Ascending aorta (tissue), 2 donors: ENCODE measurements at places on chromosomes 2 and 18.

DNA sequence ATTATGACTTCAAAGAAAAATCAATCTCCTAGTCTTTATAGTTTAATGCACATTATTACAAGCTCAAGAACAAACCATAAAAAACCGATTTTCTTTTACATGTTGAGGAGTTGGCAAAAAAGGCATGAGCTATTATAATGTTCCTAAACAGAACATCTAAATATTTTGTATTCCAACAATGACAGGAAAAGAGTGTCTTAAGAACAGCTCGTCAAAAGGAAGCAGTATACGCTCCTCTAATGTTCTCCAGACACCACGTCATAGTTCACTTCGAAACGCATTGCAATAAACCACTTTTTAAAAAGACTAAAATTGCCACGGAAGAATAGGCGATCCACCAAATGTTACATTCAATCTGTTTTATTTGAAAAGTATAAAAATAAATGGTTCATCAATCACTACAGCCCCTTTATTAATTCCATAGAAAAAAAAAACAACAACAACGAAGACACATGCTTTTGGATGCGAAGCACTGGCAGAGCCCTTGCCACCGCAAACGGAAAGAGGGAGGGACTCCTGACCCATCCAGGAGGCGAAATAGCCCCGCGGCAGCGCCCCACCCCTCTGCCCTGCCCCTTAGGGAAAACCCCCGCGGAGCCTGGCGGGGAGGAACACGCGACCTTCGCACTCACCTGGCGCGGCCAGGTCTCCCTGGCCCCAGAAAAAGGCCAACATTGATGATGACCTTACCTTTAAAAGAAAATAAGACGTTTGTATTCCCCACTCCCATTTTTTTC is 45.8 kb downstream of the MBP start:
- peak overlapping the region; percentile 27 for H3K4me3 ChIP-seq
- H3K36me3 ChIP-seq: no peaks in the 10 kb centered on the region
- no peaks in the 10 kb centered on the region for H3K27me3 ChIP-seq
- DNase-seq: peak; percentile 64
- H3K27ac ChIP-seq: peak overlapping the region; percentile 85
- H3K4me1 ChIP-seq: peaks cover 24% of the 10 kb centered on the region

DNA sequence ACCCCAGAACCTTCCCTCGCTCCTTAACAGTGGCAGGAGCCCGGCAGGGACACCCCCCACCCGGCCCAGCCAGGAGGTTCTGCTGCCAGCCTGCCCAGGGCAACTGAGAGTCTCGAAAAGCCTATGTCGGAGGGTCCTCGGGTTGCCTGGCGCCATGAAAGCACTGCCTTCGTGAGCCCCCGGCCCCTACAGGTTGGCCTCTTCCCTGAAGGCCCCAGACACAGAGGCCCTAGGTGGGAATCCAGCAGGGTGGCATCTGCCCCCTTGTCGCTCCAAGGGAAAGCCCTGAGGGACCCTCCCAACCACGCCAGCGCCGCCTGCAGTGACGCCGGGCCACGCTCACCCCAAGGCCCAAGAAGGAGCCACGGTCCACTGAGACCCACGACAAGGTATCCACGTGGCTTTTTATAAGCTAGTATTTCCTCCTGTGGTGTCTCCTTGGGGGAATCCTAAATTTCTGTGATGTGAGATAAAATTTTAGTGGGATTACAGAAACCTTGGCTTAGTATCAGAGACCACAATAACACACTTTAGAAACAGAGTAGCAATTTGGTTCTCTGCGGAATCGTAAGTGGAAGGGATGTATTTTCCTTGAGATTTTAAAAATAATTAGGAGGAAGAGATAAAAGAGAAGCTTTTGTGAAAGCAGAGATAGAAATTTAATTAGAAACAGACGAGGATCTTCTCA is 138.9 kb downstream of the HDAC4 start:
- DNase-seq: no peak
- H3K27ac ChIP-seq: no peak overlapping the region
- H3K4me1 ChIP-seq: peaks cover 13% of the 10 kb centered on the region
- no peak overlapping the region for H3K4me3 ChIP-seq
- no peaks in the 10 kb centered on the region for H3K36me3 ChIP-seq

GRCh38 chr2:10820562-10820961 is 8.0 kb upstream of the PDIA6 start:
- no peak overlapping the region for H3K27ac ChIP-seq
- H3K36me3 ChIP-seq: no peaks in the 10 kb centered on the region

DNA sequence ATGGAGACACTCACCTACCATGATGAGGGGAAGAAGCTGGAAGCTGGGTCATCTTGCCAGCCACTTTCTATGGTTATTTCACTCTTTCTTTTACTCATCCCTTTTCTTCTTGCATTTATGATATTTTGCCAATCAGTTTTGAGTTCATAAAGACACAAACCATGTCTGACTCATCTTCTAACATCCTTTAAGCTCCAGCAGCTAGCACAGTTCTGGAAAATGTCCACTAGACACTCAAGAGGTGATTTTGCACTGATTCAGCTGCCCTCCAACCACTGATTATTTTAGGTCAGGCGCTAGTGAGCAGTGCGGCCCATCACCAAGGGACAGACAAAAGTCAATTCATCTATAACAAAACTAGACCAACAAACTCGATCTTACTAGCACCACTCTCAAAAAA is 537.1 kb upstream of the ID2 start:
- no peaks in the 10 kb centered on the region for H3K36me3 ChIP-seq
- DNase-seq: no peak
- peaks cover 20% of the 10 kb centered on the region for H3K4me1 ChIP-seq
- H3K4me3 ChIP-seq: no peak overlapping the region
- H3K27me3 ChIP-seq: no peaks in the 10 kb centered on the region

- H3K4me3 ChIP-seq: peak overlapping the region; percentile 58
- H3K27me3 ChIP-seq: no peaks in the 10 kb centered on the region
- peaks cover 8% of the 10 kb centered on the region for H3K4me1 ChIP-seq
- H3K27ac ChIP-seq: peak overlapping the region; percentile 93
- peaks cover 52% of the 10 kb centered on the region for H3K36me3 ChIP-seq
These were observed 900 bp downstream of the C18orf32 start for GRCh38 chr18:49486134-49486533.

DNA sequence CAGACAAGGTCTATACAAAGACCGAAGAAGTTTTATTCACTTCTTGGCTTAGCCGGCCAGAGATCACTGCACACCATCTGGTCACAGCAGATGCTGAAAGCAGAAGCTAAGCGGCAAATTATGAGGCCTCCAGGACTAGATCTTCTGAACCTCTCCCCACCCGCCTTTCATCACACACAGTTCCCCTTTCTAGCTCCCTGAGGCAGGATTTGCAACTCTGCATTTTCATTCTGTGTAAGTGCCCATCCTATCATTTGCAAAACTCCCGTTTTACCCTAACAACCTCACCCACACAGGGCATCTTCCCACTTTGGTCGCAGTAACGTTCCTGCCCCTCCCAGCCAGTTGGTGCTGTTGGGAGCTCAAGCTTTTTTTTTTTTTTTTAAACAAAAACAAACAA is 3.1 kb upstream of the MOB1A start:
- H3K4me3 ChIP-seq: no peak overlapping the region
- no peak overlapping the region for H3K27ac ChIP-seq
- H3K4me1 ChIP-seq: peaks cover 10% of the 10 kb centered on the region
- peaks cover 2% of the 10 kb centered on the region for H3K36me3 ChIP-seq

DNA sequence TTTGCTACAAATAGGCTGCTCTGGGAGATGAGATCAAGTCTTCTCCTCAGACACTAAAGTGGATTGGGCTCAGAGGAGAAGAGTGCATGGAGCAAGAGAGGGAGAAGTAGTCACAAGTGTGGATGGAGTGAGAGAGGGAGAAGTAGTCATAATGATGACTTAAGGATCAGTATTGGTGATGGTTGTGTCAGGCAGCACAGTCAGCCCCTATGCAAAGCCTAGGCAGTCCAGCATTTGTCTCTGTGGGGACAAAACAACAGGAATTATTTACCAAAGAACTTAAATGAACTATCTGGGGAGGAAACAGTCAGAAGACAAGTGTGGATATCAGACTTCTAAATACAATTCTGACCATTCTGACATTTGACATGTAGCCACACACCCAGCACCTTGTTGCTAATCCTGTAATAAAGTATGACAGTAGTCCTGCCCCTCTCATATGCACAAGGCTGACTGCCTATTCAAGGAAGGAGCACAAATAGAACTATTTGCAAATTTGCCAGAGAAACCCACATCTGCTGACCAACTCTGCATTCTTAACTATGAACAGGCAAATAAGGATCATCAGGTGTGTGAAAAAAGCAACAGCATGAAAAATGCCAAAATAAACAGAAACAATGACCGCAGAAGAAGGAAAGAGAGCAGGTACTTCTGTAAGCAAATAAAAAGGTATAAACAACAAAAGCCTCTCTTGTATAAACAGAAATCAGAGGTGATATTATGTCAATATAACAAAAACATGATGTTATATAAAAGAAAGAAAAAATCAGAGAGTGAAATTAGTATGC is 1597.9 kb upstream of the ACVR2A start:
- H3K4me3 ChIP-seq: no peak overlapping the region
- H3K27me3 ChIP-seq: no peaks in the 10 kb centered on the region
- no peaks in the 10 kb centered on the region for H3K36me3 ChIP-seq
- no peak for DNase-seq

DNA sequence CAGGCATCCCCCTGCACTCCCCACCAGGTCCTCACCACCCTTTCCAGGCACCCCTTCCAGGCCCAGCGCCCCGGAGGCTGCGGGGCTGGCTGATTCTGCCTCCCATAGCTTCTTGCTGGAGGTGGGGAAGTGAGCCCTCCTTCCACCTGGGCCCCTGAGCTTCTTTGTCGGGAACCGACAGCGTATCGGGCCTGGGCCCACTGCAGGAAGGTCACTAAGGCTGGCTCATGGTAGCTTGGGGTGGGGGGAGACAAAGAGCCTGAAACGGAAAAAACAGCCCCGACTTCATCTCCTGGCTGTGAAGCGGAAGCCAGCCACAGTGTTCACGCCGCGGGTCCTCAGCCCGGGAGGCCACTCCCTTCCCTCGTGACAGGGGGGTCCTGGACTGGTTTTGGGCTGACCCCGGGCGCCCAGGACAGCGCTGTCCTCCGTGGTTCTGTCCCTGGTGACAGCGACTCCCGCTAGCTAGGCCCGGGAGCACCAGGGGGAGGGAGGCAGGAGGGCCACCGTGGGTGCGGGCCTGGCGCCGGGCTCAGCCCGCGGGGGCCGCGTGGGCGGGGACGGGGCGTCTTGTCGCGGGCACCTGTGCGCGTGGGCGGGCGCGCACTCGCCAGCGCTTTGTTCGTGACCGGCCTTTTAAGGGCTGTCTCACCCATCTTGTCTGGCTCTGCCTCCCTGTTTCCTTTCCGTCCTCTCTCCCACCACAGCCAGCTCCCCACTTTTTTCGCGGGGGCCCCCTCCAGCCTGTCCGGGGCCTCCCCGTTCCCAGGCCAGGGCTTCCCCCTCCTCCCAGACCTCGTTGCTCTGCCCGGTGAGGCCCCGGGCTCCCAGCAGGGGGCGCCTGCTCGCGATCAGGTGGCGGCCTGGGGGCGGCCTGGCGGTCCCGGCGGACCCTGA is 64.9 kb downstream of the DNMT3A start:
- H3K36me3 ChIP-seq: peaks cover 3% of the 10 kb centered on the region
- H3K4me1 ChIP-seq: no peaks in the 10 kb centered on the region
- H3K27me3 ChIP-seq: no peaks in the 10 kb centered on the region
- DNase-seq: no peak
- peak overlapping the region; percentile 70 for H3K27ac ChIP-seq
